Mesothelial cell of epicardium (in vitro differentiated cells): ENCODE measurements at places on chromosomes 11 and 22. TPM values are rescaled to one million over a fixed set of nuclear protein-coding genes. Genes with fewer than 3 reads are reported as not detected.

The CDHR5 gene
- 0.27 to 0.58 TPM (median 0.34 TPM) in 3 replicates for total RNA-seq

GRCh38 chr11:128568166-128568778 lies 19.1 kb downstream of the ETS1 start:
- peaks cover 16% of the 10 kb centered on the region for H3K4me1 ChIP-seq
- DNase-seq: no peak

GRCh38 chr11:22957786-22958185 lies 97.5 kb upstream of the CCDC179 start:
- H3K36me3 ChIP-seq: peaks cover 16% of the 10 kb centered on the region
- H3K27me3 ChIP-seq: no peaks in the 10 kb centered on the region
- H3K4me3 ChIP-seq: no peak overlapping the region
- DNase-seq: no peak

- no peak overlapping the region for H3K4me3 ChIP-seq
- no peak overlapping the region for H3K27ac ChIP-seq
- DNase-seq: no peak
- no peaks in the 10 kb centered on the region for H3K36me3 ChIP-seq
- H3K27me3 ChIP-seq: no peaks in the 10 kb centered on the region
Measured at GRCh38 chr11:87463486-87464102, 425.9 kb downstream of the TMEM135 start.

- no peak for DNase-seq
- H3K27ac ChIP-seq: no peak overlapping the region
- no peaks in the 10 kb centered on the region for H3K4me1 ChIP-seq
- no peaks in the 10 kb centered on the region for H3K27me3 ChIP-seq
Measured at GRCh38 chr11:100910808-100911207, 218.8 kb downstream of the PGR start.

DNA sequence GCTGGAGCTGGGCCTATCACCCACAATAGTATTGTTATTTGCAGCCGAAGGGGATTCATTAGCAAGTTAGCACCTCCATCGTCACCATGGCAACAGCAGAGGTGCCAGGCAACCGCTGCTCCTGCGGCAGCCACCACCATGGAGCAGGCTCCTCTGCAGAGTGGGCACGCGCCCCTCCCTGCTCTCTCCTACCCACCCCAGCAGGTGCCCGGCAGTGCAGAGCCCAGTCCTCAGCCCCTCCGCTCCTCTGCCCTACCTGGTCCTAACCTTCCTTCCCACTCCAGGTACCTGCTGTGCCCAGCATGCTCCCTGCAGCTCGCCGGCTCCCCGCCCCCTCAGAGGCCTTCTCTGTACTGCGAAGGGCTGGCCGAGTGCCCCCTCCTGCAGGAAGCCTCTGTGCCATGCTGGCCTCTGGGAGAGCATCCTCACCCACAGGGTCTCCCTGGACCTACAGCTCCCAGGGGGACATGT lies 3.6 kb downstream of the DUSP8 start:
- peaks cover 6% of the 10 kb centered on the region for H3K27me3 ChIP-seq
- no peaks in the 10 kb centered on the region for H3K4me1 ChIP-seq
- no peak for DNase-seq
- H3K27ac ChIP-seq: no peak overlapping the region
- H3K36me3 ChIP-seq: no peaks in the 10 kb centered on the region
- no peak overlapping the region for H3K4me3 ChIP-seq

- peak overlapping the region; percentile 9 for H3K4me3 ChIP-seq
- DNase-seq: no peak
- peaks cover 27% of the 10 kb centered on the region for H3K27me3 ChIP-seq
- H3K36me3 ChIP-seq: no peaks in the 10 kb centered on the region
Measured at GRCh38 chr11:8068605-8069221, 12.3 kb upstream of the TUB start.

DNA sequence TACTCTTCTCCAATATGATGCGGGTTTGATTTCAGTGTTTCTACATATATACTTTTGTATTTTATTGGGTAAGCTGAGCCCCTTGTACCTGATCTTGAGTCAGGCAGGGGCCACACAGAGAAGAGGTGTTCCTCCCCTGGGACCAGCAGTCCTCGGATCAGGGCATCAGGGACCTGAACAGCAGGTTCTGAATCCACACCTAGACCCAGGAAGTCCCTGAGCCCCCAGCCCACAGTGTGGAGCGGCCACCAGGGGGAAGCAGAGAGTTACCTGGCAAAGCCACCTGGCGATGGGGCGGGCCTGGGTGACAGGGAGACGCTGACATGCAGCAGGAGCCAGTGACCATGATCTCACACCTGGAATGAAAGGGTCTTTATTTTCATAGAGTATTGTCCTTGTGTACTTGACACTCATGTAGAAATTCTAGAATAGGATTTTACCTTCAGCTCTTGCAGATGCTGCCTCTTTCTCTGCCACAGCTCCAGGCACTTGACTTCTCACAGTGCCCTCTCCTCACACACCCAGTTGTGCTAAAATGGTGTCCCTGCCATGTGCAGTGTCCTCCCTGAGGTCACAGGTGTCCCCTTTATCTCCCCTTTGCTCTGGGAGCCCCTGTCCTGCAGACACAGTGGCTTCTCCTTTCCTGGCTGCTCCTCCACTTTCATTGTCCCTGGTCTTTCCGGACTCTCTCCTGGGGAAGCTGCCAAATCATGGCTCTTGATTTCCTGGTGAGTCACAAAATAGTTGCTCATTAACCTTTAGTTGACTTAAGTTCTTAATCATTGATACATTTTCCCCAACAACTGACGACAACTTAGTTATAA lies 48.5 kb downstream of the GGTLC2 start:
- DNase-seq: peak; percentile 75
- H3K27ac ChIP-seq: no peak overlapping the region
- H3K36me3 ChIP-seq: no peaks in the 10 kb centered on the region
- H3K4me1 ChIP-seq: no peaks in the 10 kb centered on the region
